ENCODE measurements at places on chromosomes 6 and 20. TPM values are rescaled to one million over a fixed set of nuclear protein-coding genes. Genes with fewer than 3 reads are reported as not detected.
A peak's percentile ranks its signal among the peaks of the same experiment; 100 is the strongest.

The CCDC170 gene
- 0.06 TPM for total RNA-seq

GRCh38 chr6:102389994-102390393, 996.5 kb downstream of the GRIK2 start:
- H3K27me3 ChIP-seq, result no peaks in the 10 kb centered on the region
- H3K4me3 ChIP-seq, result no peak overlapping the region
- DNase-seq, result no peak

The HSPA12B gene
- 0.71 TPM for total RNA-seq

DNA sequence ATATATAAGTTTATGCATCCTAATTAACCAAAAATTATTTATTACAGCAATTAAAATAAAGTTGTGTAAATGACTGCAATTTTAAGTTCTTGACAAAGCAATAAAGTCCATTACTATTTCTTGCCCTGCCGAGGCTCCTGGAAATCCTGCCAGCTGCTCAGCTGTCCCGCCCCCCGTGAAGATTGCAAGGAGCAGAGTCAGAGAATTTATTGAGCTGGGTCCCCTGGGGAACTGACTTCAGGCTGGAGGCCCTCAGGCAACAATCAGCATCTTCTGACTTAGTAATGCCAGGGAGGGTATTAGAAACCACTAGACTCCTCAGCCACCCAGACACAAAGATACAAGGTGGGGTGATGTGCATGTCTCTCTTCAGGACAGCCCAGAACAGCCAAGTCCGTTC, 92.3 kb downstream of the EDN3 start:
- H3K4me1 ChIP-seq, result no peaks in the 10 kb centered on the region
- H3K27ac ChIP-seq, result no peak overlapping the region
- H3K36me3 ChIP-seq, result no peaks in the 10 kb centered on the region
- DNase-seq, result no peak

- H3K4me3 ChIP-seq, result no peak overlapping the region
- H3K27me3 ChIP-seq, result no peaks in the 10 kb centered on the region
- H3K4me1 ChIP-seq, result peaks cover 15% of the 10 kb centered on the region
- H3K36me3 ChIP-seq, result peaks cover 4% of the 10 kb centered on the region
Observed at GRCh38 chr20:3378138-3378537, 29.3 kb downstream of the DNAAF9 start.

The ELOVL4 gene
- total RNA-seq, result 17.2 TPM

- H3K27me3 ChIP-seq, result no peaks in the 10 kb centered on the region
- peak; percentile 57 for DNase-seq
- H3K27ac ChIP-seq, result no peak overlapping the region
- no peak overlapping the region for H3K4me3 ChIP-seq
- H3K36me3 ChIP-seq, result no peaks in the 10 kb centered on the region
Observed at GRCh38 chr6:145531822-145532221, 203.5 kb downstream of the EPM2A start.

GRCh38 chr6:45956176-45956575, 59.5 kb downstream of the CLIC5 start:
- H3K27ac ChIP-seq, result no peak overlapping the region
- no peaks in the 10 kb centered on the region for H3K36me3 ChIP-seq
- no peaks in the 10 kb centered on the region for H3K27me3 ChIP-seq
- no peak overlapping the region for H3K4me3 ChIP-seq

The SPATA25 gene
- total RNA-seq, result 0.43 TPM

- H3K36me3 ChIP-seq, result no peaks in the 10 kb centered on the region
- DNase-seq, result no peak
- H3K27ac ChIP-seq, result no peak overlapping the region
- H3K4me1 ChIP-seq, result peaks cover 6% of the 10 kb centered on the region
- H3K27me3 ChIP-seq, result no peaks in the 10 kb centered on the region
Observed at GRCh38 chr6:37432590-37432915, 468 bp upstream of the CMTR1 start.

- no peaks in the 10 kb centered on the region for H3K36me3 ChIP-seq
- no peaks in the 10 kb centered on the region for H3K27me3 ChIP-seq
- H3K27ac ChIP-seq, result no peak overlapping the region
- no peak for DNase-seq
Observed at GRCh38 chr20:29318871-29319461, 1938.5 kb upstream of the DEFB115 start.

- H3K27ac ChIP-seq, result no peak overlapping the region
- no peak for DNase-seq
- no peaks in the 10 kb centered on the region for H3K27me3 ChIP-seq
- H3K36me3 ChIP-seq, result no peaks in the 10 kb centered on the region
- no peak overlapping the region for H3K4me3 ChIP-seq
Observed at GRCh38 chr20:57783196-57783595, 73.4 kb upstream of the PMEPA1 start.

- no peak overlapping the region for H3K27ac ChIP-seq
- no peak for DNase-seq
- no peaks in the 10 kb centered on the region for H3K27me3 ChIP-seq
- H3K4me3 ChIP-seq, result no peak overlapping the region
Observed at GRCh38 chr6:16585805-16586204, 175.5 kb downstream of the ATXN1 start.

GRCh38 chr20:53629436-53629835, 35.8 kb upstream of the ZNF217 start:
- no peak for DNase-seq
- H3K27me3 ChIP-seq, result no peaks in the 10 kb centered on the region
- H3K36me3 ChIP-seq, result no peaks in the 10 kb centered on the region
- H3K4me3 ChIP-seq, result no peak overlapping the region

The TGM3 gene
- total RNA-seq, result 0.31 TPM

GRCh38 chr20:48189181-48189580, 403.9 kb upstream of the SULF2 start:
- no peaks in the 10 kb centered on the region for H3K36me3 ChIP-seq
- peaks cover 32% of the 10 kb centered on the region for H3K4me1 ChIP-seq
- DNase-seq, result peak; percentile 46

DNA sequence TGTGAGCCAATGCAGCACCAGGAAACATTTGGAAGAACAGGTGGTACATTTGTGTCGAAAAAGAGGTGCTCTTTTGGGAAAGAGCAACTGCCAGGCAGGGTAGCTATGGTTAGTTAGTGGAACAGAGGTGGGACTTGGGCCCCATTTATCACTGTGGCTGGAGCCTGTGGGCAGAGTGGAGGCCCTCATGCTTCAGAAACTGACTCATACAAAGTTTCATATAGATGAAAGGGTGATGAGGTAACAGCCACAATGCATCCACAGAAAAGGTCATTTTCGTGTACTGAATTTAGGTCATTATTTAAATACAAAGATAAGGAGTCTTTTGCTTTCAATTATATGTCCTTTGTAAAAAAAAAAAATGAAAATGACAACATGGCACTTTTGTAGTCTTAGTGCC, 76.4 kb upstream of the HS3ST5 start:
- H3K27ac ChIP-seq, result no peak overlapping the region
- no peaks in the 10 kb centered on the region for H3K36me3 ChIP-seq
- no peak for DNase-seq
- H3K4me1 ChIP-seq, result peaks cover 24% of the 10 kb centered on the region
- no peak overlapping the region for H3K4me3 ChIP-seq
- H3K27me3 ChIP-seq, result no peaks in the 10 kb centered on the region

The CUTA gene
- total RNA-seq, result 186 TPM

DNA sequence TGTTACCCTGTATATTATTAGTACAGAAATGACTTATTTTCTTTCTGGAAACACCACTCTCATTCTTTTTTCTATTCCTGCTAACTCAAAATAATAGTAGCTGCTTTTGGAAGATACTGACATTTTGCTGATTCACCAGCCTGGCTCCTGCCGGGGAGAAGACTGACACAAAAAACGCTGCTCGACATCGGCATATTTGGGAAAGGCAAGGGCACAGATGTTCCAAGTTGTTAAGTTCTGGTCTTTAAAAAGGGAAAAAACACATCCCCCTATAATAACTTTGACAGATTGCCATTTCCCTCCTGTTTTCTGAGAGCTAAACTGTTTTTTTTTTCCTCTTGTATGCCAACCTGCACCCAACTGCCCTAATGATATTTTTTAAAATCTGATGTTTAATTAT, 55.4 kb downstream of the CTNNBL1 start:
- H3K27ac ChIP-seq, result no peak overlapping the region
- H3K36me3 ChIP-seq, result no peaks in the 10 kb centered on the region
- H3K27me3 ChIP-seq, result no peaks in the 10 kb centered on the region
- DNase-seq, result no peak

DNA sequence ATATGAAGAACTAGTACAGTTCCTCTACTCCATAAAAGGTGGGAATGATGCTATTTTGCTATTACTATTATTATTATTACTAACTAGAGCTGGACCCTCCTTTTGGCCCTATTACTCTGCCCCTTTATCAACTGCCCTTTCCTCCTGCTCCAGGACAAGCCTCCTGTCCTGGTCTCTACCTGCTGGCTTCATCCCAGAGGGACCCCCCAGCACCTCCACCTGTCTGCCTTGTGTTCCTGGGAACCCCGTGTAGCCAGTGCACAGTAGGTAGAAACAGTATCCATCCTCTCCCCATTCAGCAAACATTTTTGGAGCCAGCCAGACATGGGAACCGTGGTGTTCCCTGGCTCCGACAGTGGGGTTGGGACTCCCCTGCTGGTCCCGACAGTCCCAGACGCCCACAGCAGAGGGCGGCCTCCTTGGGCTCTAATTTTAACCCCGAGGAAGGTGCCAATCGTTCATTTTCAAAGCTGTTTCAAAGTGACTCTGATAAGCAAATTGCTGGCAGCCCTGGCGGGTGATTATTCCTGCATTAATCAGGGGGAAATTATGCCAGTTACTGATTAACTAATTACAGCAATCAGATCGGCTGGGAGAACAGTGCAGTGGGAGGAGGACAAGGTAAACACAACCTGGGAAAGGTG, 44.2 kb upstream of the MDGA1 start:
- H3K27me3 ChIP-seq, result no peaks in the 10 kb centered on the region
- H3K4me1 ChIP-seq, result no peaks in the 10 kb centered on the region
- H3K36me3 ChIP-seq, result no peaks in the 10 kb centered on the region
- peak; percentile 56 for DNase-seq

- H3K27ac ChIP-seq, result no peak overlapping the region
- H3K27me3 ChIP-seq, result no peaks in the 10 kb centered on the region
- no peak overlapping the region for H3K4me3 ChIP-seq
- no peaks in the 10 kb centered on the region for H3K4me1 ChIP-seq
- no peaks in the 10 kb centered on the region for H3K36me3 ChIP-seq
- DNase-seq, result no peak
Observed at GRCh38 chr20:36988494-36988966, 37.0 kb upstream of the SAMHD1 start.

DNA sequence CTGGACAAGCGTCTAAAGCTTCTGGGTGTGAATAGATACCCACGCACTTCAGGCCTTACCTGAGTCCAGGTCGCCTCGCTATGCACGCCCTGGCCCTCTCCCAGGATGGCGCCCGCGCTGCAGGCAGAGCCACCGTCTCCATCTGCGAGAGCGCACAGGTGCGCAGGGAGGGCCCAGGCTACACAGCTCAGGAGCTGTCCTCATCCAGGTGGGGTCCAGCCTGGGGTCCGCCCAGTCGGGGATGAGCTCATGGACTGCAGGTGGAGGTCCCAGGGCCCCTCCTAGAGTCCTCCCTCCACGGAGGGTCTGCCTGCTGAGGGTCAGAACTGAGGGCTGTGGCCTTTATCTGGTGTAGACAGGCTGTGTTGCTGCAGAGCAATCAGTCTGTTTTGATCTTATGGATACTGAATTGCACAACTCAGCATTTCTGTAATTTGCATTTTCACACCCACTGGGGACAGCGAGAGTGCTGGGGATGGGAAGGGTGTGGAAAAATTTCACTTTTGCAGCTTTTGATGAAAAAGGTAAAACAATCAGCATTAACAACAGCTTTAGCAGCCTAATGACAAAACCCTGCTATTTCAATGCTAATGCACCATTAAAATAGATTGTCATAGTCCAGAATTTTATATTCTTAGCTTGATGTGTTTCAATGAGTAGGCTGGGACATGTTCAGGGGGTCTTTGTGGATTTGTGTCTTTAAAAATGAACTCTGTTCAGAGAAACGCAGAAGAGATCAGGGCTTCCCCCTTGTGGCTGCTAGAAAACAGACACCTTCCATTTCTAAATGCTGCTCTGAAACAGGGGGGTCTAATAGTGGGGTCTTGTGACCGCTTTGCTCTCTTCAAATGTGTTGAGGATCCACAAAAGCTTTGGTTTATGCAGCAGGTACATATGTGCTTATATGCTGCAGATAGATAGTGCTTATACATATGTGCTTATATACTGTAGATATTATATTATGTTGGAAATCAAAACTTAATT, 77.8 kb upstream of the PHACTR3 start:
- peak; percentile 47 for DNase-seq
- no peaks in the 10 kb centered on the region for H3K36me3 ChIP-seq
- H3K4me3 ChIP-seq, result no peak overlapping the region
- peaks cover 98% of the 10 kb centered on the region for H3K27me3 ChIP-seq

GRCh38 chr20:1469925-1470571, 3.4 kb upstream of the NSFL1C start:
- H3K27ac ChIP-seq, result no peak overlapping the region
- H3K4me3 ChIP-seq, result no peak overlapping the region
- peak; percentile 87 for DNase-seq
- H3K4me1 ChIP-seq, result peaks cover 6% of the 10 kb centered on the region

- no peaks in the 10 kb centered on the region for H3K36me3 ChIP-seq
- no peak overlapping the region for H3K4me3 ChIP-seq
- no peak overlapping the region for H3K27ac ChIP-seq
- H3K27me3 ChIP-seq, result no peaks in the 10 kb centered on the region
- no peak for DNase-seq
Observed at GRCh38 chr6:78526432-78526831, 340.9 kb upstream of the IRAK1BP1 start.

DNA sequence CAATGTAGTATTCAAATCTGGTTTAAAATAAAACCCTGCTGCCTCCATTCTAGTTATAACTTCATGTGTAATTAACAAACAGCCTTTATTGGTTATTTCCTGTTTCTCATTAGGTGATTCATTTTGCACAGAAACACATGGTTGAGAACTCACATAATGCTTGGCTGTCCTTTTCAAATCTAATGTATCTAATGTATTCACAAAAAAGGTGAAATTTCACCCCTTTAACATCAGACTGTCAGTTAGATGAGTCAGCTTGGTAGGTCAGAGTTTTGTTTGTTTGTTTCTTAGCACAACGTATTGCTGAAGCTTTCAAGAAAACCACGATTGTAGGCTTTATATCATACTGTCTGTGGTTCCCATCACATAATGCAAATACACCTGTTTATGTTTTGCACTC, 78.7 kb upstream of the TMEM30A start:
- no peaks in the 10 kb centered on the region for H3K27me3 ChIP-seq
- no peak for DNase-seq
- no peak overlapping the region for H3K27ac ChIP-seq

- no peak within 1 kb of the TSS for H3K4me3 ChIP-seq
- H3K27ac ChIP-seq, result no peak within 1 kb of the TSS
- H3K27me3 ChIP-seq, result no peaks in the 10 kb centered on the region
- no peaks in the 10 kb centered on the region for H3K36me3 ChIP-seq
- no peaks in the 10 kb centered on the region for H3K4me1 ChIP-seq
- DNase-seq, result no peak
Observed at GRCh38 chr6:25874118-25874517, at the start of gene SLC17A3. Gene SLC17A3, minus strand, starts transcription at chr6:25874243. Its CDS starts 5,856 bp downstream, at chr6:25868387.

DNA sequence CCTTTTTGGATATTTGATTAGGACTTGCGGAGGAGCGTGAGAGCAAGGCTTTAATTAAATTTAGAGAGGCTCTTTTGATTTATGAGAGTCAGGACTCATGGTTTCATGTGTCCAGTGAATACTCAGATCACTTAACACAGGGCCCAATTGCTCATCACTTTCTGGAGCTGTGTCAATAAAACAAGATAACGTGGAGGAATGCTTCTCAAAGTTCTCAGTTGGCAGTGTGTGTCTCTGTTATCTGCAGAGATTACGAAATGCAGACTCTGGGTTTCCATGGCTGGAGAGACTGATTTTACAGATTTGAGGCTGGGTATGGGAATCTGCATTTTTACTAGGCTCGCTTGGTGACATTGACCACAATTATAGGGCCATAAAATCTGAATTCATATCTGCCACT, 335.8 kb upstream of the FLRT3 start:
- H3K4me3 ChIP-seq, result no peak overlapping the region
- H3K27me3 ChIP-seq, result no peaks in the 10 kb centered on the region
- no peaks in the 10 kb centered on the region for H3K36me3 ChIP-seq
- no peaks in the 10 kb centered on the region for H3K4me1 ChIP-seq

The MTRF1L gene
- 29.0 TPM for total RNA-seq

The GNMT gene
- not detected for total RNA-seq
